Pons (tissue), 1 donor: ENCODE measurements at places on chromosomes 2 and 18.

DNA sequence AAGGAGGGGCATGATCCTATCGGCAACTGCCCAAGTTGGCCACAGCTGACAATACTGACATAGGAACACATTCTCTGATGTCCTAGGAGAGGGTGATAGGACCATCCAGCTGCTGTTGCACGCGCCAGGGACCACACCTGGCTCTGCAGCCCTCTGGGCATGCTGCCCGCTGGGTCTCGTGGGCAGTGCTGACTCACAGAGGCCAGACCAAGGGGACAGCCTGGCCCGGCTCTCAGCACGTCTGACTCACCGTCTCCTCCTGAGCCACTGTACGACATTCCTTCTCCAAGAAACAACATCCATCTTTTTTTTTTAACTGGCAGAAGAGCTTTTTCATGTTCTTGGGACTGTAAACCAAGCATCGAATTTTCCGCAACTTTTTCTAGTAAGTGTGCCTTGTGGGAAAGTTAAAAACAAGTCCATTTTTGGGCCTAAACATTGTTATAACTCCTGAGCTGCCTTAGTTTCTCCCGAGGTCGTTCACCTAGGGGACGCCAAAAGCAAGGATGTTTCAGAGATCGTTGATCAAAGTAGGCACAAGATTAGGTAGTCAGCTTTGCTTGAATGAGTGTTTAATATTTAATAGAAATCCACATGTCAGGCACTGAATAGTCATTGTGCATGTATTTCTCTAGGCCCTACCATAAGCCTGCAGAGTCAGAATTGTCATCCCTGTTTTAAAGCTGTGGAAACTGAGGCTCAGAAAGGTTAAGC is 100.3 kb downstream of the TTC32 start:
- DNase-seq, result no peak

DNA sequence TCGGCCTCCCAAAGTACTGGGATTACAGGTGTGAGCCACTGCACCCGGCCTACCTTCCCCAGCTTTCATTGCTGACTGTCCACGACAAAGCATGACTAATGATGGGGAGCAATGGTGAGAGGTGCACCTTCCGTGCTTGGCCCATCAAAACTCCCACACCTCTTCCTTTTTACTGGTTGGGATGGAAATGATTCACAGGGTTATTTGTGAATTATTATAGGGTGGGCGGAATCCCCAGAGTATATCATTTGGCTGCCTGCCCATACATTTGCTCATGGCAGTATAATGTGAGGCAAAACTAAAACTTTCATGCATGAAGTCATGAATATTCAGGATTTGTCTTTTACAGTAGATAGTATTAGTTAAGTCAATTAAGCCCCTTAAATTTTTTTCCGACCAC is 334.2 kb upstream of the NETO1 start:
- no peak for DNase-seq

- no peak for DNase-seq
Measured at GRCh38 chr2:216596236-216596979, 36.8 kb upstream of the IGFBP2 start.

GRCh38 chr2:136386046-136386445 is 268.1 kb upstream of the CXCR4 start:
- DNase-seq, result peak; percentile 28

GRCh38 chr2:173865971-173866873 is 99.0 kb downstream of the SP3 start:
- no peak for DNase-seq

- no peak for DNase-seq
Measured at GRCh38 chr18:44474067-44474411, 206.6 kb upstream of the SETBP1 start.

DNA sequence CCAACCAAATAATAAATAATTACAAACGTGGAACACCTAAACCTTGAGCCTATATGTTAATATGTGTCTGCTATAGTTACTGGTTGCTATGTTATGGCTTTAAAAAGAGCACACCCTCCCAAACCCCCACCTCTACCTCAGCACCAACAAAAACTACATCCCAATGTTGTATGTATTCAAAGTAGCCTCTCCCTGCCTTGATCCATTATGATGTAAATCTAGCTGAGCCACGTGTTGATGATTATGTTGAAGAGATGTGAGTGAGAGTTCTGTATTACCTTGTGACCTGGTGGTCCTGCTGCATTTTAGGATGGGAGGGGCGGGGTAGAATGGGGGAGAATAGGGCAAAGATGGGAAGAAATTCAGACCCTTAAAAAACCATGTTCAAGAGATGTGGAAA is 4.8 kb downstream of the MFSD6 start:
- no peak for DNase-seq

GRCh38 chr2:189683348-189683747 is 8.9 kb downstream of the ANKAR start:
- DNase-seq, result no peak

DNA sequence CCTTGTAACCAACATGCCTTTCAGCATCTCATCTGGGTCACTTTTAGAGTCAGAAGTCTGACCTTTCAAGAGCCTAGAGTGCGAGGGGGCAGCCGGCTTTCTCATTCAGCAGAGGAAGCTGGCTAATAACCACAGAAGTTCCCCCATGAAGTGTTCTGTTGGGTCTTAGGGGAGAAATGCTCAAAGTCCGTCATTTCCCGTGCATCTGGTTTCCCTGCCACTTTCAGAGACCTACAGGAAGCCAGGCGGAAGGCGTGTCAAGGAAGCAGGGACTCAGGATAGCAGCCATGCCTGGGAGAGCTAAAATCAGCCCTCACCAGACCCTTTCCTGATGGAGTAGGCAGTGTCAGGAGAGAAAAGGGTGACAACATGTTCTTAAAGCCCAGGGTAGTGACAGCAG is 301.8 kb upstream of the ID2 start:
- DNase-seq, result peak; percentile 7

- no peak for DNase-seq
Measured at GRCh38 chr2:108633409-108633808, 85.9 kb upstream of the RANBP2 start.

DNA sequence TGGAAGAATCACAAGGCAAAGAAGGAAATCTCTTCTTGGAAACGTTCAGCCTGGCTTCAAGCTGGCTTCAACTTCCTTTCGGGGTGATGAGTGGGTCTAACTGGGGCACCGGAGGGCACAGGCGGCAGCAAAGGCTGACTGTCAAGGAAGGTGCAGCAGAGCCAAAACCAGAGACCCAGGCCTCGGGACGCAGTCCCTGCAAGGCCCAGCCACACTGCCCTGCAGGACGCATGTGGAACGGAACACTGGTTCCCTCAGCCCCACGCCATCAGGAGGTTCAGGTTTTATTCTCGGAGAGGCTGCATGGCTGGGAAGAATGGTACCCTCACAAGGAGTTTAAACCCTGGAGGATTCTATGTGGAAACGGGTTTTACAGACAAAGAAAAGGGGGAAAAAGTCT is 165.5 kb downstream of the HDAC4 start:
- DNase-seq, result no peak

GRCh38 chr2:224400174-224400810 is 1.6 kb downstream of the FAM124B start:
- no peak for DNase-seq
